ENCODE measurements at places on chromosomes 2 and 18.

DNA sequence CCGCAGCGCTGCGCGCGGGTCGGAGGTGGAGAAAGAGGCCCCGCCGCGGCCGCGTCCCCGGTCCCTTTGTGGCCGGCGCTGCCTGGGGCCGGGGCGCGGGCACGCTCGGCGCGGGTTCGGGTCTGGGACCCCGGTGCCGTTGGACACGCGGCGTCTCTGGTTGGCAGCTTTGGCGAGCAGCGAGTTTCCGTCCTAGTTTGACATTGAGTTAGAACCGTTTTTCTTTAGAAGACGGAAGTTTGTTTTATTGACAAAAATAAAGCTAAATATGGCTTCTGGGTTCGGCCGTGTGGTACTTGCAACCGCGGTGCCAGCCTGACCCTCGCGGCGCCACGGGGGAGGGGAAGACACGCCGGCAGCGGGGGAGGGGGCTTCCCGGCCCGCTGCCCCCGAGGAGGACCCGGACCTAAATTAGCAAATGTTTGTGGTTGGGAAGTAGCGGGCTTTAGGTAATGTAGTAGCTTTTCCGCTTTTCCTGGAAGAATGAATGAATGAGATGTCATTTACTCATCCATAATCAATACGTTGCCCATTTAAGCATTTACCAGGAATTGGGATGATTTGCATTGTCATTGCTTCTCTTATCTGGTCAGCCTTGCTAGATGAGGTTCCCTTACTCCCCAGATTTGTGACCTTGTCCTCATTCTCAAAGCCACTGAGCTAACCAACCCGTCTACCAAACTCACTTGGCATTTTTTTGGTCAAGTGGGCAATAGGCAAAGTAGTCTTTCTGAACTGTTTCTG, 530 bp downstream of the GALNT1 start:
- peak; percentile 30 for DNase-seq

- no peak for DNase-seq
These were observed 26.2 kb upstream of the KCNG2 start for GRCh38 chr18:79771446-79772107.

- DNase-seq, result no peak
These were observed 351.2 kb upstream of the DLGAP1 start for GRCh38 chr18:4806331-4806730.

DNA sequence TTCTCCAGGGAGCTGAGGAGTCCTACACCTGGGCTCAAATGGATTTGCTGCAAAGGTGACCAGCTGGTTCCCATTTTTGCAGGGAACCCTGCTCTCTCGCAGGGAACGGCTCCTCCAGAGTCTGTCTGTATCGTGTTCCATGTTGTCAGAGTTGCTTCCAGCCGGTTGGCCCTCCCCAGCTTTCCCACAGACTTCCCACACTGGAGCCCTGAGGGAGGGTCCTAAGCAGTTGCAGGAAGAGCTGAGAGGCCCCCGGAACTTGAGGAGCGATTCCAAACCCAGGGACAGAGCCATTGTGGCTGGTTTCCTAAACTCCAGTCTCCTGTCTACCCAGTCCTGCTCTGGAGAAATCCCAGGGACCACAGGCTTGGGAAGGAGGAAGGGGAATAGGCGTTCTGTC, 121.7 kb upstream of the PPP1CB start:
- DNase-seq, result no peak

DNA sequence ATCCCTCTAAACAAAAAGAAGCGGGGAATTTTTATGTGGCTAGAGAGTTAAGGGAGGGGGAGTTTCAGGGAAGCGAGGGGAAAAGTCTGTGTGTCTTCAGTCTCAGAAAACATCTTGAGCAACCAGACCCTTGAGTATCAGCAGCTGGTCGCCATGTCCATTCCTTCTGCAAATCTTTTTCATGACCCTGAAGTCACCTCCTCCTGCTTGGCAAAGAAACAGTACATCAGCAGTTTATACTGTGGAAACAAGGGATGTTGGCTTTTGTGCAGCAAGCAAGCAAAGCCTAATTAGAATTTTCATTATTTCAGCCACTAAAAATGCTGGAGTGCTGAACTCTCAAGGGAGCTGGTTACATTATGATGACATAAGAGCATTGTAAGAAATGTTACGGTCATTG, 187.4 kb upstream of the SLC8A1 start:
- no peak for DNase-seq

DNA sequence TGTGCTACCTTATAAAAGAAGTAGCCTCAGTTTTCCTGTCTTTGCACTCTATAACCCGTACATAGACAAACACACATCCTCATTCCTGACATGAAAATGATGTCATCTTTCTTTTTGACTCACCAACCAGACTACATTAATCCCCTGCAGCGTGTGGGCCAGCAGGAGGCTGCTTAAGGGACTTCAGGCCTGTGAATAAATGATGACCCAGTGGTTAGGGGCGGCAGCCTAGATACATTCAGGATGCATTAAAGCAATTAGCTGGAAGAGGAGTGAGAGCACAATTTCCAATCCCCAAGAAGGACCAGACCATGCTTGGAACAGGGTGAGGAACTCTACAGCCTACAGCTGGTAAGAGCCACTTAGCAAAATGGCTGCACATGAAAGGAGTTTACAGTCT, 57.3 kb upstream of the KLF7 start:
- DNase-seq, result no peak

- DNase-seq, result no peak
These were observed 21.2 kb downstream of the SNED1 start for GRCh38 chr2:241019441-241020139.

- DNase-seq, result no peak
These were observed 44.6 kb downstream of the THUMPD2 start for GRCh38 chr2:39734445-39734844.

- peak; percentile 97 for DNase-seq
These were observed 246 bp upstream of the KLF7 start for GRCh38 chr2:207166039-207166348.

DNA sequence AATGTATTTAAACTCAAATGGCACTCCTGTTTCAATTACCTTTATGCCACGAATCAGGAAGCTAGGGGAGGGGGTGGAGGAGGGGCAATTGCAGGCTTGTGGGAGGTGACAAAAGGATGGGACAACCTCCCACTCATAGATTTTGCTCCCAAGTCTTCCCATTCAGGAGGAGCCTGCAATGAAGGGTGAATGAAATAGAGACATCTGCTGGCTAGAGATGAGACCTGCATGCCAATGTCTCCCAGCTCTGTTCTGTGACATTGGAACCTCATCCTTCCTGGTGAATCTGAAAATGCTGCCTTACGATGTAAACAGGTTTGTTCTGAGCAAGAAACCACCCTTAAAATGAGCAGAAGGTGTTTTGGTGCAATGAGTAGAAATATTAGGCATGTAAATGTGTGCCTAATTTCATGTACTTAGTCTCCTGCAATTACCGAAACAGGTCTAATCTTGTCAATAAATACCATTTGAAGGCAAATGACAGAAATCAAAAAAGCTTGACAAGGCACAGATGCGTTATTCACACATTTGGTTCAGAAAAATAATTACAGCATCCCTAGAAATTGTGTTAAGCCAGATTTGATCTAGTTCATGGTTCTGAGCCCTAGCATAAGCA, 2.7 kb upstream of the PID1 start:
- peak; percentile 10 for DNase-seq

GRCh38 chr18:70028734-70029133, 81.1 kb upstream of the CD226 start:
- DNase-seq, result no peak

GRCh38 chr2:44093970-44094369, 74.7 kb upstream of the PPM1B start:
- DNase-seq, result no peak

DNA sequence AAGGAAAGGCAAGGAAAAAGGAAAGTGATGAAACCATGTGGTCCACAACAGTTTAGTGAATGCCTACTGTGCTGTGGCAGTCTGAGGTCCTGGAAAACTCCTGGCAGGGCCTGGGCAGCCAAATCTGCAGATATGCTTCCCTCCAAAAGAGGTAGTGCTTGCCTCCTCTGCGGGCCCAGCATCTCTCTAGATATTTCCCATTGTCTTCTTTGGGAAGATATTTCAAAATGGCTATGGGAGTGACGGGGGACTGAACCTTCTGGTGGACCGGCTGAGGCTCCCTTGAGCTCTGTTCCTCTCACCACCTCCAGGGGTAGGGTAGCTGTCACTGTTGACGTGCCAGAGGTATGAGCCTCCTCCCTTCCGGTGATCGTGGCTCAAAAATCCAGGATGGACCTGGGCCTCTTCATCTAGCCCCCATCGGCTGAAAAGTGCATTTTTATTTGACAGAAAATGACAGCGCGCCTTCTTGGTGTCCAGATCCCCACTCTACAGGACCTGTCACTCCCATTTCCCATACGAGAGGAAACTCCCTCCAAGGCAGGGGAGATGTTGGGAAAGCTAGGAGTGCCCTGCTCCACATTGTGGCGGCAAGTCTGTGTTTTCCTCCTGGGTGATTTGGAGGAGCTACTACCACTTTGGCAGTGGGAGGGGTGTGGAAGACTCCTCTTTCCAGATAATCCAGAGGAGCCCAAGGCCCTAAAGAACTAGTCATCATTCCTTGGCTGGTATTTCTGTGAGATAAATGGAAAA, 9.4 kb upstream of the PAX3 start:
- DNase-seq, result no peak

- no peak for DNase-seq
These were observed 47.8 kb downstream of the SLC4A3 start for GRCh38 chr2:219675221-219675620.

DNA sequence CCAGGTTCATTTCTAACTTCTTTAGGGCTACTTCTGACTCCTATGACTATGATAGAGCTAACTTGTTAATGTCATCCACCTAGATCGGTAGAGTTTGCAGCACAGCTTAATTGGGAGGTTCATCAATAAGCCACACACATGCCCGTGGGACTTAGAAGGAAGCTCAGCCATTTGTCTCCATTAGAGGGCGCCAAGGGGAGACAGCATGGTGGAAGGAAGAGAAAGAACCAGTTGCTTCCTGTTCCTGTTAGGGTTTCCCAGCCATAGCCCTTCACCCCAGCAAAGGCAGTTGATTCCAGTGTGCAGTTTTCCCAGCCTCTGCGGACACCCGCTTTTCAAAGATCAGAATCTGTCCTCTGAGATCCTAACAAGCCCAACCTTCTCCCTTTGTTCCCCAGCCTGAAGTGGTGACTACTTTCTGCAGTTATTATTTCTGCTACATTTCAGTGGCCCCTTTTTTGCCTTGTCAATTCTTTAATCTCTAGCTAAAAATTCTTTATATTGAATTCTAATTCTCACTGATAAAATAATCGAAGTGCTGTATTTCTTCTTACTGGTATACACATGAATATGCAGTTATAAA, 30.3 kb downstream of the MAIP1 start:
- DNase-seq, result peak; percentile 61

DNA sequence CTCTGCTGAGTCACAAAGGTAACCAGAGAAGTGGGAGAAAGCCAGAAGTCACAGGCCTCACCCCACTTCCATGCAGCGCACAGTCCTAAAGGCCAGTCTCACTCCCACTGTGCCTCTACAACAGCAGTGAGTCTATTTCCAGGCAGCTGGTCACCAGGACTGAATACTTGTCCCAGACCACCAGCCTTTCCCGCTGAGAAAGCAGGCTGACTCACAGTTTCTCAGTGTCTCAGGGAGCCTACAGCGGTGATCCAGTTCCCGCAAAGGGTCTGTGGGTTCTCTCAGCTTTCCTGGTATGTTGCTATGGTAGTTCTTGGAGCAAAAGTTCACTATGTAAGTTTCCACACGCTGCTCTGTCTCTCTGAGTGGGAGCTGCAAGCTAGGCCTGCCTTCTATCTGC, 622.5 kb downstream of the RNF144A start:
- no peak for DNase-seq

GRCh38 chr2:101374821-101375561, 12.3 kb downstream of the CREG2 start:
- DNase-seq, result no peak

DNA sequence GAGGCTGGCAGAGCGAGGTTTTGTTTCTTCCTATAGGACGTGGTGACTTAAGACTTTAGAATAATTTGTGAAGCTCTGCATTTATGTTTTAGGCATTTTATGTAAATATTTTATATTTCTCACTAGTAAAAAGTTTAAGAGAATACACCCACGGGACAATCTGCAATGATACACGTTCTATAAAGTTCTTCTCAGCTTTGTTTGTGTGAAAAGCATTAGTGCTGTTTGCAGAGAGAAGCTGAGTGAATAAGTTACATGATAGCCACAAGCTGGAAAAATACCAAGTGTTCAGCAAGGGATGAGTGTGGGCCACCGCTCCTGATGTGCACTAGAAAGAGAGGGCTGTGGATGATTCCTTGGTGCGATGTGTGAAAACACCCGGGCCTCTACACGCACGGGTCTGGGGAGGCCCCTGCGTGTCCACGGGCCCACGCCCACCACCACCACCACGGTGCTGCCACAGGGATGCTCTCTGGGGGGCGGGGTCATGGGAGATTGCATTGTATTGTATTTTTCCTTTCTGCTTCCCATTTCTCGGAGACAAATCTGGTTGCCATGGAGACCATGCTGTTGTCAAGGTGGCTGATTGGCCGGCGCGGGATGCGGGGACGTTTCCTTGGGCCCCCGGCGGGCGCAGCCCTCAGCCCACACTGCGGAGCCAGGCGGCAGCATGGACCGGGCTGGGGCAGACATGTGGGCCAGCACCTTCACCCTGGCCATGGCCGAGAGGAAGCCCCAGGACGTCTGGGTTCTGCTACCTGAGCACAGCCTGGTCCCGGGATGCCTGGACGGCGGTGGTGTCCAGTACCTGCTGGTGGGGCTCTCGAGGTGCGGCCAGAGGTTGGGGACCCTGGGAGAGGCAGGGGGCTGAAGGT, at the start of gene RTP5:
Gene RTP5 (plus strand): TSS at position 643 of the 875 bp plus-strand sequence. CDS start 28 bp downstream, at position 671.
- no peak for DNase-seq

DNA sequence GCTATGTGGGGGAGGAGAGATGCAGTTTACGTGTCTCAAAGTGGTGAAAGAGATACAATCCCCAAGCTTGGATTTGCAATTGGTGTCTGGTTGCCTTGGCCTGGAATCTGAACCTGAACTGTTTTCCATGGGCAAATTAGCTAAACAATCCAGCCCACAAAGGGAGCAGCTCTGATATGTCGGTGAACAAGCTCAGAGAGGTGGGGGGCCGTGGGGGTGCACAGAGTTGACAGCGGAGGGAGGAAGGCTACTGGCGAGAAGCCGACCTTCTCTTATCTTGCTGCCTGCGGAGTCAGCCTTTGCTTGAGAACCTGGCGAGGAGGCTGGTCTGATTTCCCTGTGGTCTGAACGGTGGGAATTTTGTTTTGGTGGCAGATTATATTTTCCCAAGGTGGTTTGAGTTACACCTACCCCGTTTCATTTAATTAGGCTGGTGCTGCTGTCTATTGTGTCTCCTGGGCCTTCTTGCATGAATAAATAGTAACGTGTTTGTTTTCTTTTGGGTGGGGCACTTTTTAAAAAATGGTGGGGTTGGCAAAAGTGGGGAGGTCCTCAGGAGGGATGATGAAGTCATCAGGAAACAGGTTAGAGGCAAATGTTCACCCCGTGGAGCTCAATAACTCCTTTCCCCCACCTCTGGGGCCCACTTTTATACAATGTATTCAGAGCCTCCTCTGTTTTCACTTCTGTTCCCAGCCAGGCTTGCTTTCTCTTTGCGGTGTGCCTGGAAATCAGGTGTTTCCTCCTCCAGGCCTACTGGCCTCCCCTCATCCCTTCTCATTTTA, 80.9 kb upstream of the IGFBP5 start:
- DNase-seq, result no peak

GRCh38 chr18:36889742-36890141, 60.8 kb downstream of the KIAA1328 start:
- no peak for DNase-seq

Measured in CD4-positive, alpha-beta T cell treated with Interleukin-10 for 1 hour (primary cell).